ENCODE measurements at places on chromosomes 3 and 15. TPM values are rescaled to one million over a fixed set of nuclear protein-coding genes. Genes with fewer than 3 reads are reported as not detected.

The RBP2 gene
- total RNA-seq = not detected

The CSPG5 gene
- total RNA-seq = 18.1 TPM

The C3orf70 gene
- 38.5 TPM for total RNA-seq

The CMTM8 gene
- not detected for total RNA-seq

The FRMD5 gene
- total RNA-seq = 5.8 TPM

The RAB43 gene
- 8.2 TPM for total RNA-seq

- DNase-seq = no peak
Measured at GRCh38 chr3:177928172-177928873, 607.9 kb upstream of the KCNMB2 start.

DNA sequence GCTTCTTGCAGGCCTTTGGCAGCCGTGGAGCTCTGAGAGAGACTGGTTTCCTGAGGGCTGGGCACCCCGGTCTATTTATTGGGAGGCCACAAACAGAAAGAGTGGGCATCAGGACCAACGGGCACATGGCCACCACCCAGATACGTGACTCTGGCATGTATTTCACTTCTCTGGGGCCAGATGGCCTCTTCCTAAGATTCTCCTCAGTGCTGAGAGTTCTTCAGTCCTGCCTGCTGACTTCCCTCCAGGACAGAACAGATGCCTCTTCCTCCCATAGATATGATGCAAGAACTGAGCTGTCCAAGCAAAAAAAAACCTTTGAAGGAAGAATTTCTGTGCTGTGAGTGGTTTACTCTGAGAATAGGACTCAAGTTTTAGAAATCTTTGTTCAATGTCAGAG, 107.7 kb downstream of the IGF2BP2 start:
- peak; percentile 96 for DNase-seq

DNA sequence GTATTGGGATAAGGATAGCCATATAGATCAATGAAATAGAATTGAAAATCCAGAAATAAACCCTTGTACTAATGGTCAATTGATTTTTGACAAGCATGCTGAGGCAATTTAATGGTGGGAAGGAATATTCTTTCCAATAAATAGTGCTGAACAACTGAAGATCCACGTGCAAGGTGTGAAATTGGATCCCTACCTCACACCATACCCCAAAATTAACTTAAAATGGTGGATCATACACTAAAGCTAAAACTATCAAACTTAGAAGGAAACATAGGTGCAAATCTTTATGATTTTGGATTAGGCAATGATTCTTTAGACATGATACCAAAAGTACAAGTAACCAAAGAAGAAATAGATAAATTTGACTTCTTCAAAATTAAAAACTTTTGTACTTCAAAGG, 22.1 kb upstream of the SYNM start:
- DNase-seq = no peak

DNA sequence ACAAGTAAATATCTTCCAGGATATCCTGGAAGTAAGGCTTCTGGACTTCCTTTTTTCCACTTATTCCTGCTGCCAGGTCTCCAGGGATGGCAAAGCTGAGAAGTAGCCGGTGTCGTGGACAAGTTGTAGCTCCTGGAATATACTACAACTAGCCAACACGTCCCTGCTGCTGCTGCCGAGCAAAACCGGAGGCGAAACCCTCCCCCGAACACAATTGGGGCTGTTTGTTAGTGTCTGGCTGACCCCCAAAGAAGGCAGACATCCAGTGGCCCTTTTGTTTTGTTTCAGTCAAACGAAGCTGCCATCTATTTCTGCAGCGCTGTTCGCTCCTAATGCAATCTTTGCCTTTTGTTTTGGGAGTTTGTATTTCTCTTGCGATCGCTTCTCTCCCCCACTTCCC, 45.3 kb upstream of the EIF5A2 start:
- DNase-seq = no peak

DNA sequence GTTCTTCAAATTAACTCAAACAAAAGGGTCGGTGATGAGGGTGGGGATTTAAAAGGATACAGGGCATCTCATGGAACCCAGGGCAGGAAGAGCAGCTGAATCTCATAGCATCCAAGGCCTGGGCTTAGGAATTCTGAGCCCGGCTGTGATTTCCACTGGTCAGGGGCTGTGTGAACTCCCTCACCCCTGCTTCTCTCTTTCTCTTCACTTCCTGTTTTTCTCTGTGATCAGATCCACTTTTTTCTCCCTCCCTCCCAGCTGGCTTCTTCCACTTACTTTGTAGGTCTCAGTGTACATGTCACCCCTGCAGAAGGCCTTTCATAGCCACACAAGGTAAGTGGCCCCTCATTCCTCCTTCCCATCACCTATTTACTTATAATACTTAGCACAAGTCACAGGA, 68.2 kb upstream of the CORO2B start:
- DNase-seq = no peak

DNA sequence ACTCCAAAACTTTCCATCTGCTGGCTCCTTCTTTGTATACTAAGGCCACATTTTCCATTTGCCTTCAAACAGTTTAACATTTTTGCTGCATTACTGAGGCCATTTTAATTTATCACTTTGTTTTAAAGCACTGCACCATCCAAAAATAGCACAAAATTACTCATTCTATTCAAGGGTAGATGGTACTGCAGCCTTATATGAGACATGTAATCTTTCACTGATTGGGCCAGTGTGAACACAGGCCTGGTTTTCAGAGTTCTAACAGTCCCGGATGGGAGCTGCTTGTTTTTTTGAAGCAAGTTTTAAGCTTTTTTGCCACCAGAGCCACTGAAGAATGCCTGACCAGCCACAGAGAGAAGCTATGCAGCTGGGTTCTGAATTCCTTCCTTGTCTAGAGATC, 172.3 kb upstream of the TSC22D2 start:
- DNase-seq = peak; percentile 74

DNA sequence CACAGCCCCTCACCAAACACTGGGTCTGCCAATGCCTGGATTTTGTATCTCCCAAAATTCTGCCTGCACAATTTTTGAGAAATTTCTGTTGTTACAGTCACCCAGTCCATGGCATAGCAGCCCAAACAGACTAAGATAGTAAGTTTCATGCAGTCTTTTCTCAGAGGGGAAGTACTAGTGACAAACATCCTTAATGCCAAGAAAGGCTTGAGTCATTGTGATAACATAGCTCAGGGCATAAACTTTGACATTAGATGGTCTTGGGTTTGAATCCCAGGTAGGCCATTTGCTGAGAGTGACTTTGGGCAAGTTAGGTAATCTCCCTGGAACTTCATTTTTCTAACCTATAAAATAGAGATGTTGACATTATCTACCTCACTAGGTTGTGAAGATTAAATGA, 36.1 kb upstream of the PFN2 start:
- DNase-seq = no peak

- DNase-seq = no peak
Measured at GRCh38 chr3:100198579-100199269, 62.1 kb upstream of the TBC1D23 start.

DNA sequence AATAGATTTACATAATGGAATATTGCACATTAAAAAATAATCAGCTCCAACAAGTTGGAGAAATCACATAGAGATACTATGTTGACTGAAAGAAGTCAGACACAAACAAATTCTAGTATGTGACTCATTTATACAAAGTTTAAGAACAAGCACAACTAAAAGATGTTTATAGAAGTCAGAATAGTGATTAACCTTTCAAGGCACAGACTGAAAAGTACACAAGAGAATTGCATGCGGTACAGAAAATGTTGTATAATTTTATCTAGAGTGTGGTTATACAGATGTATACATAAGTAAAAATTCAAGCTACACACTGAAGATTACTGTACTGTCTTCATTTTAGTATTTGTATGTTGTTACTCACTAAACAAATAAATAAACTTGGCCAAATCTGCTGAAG, 19.3 kb upstream of the ATOSA start:
- DNase-seq = no peak

DNA sequence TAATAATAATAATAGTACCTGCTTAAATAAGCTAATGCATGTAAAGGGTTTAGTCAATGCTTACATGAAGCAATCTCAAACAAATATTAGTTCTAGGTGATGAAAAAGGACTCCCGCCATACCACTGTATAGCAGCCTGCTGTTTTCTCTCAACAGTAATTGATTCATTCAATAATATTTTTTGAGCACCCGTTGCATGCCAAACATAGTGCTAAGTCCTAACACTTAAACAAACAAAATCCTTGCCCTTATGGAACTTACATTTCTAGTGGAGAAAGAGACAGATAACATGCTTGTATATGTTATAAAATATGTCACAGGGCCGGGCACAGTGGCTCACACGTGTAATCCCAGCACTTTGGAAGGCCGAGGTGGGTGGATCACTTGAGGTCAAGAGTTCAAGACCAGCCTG, 61.2 kb upstream of the FLNB start:
- no peak for DNase-seq

DNA sequence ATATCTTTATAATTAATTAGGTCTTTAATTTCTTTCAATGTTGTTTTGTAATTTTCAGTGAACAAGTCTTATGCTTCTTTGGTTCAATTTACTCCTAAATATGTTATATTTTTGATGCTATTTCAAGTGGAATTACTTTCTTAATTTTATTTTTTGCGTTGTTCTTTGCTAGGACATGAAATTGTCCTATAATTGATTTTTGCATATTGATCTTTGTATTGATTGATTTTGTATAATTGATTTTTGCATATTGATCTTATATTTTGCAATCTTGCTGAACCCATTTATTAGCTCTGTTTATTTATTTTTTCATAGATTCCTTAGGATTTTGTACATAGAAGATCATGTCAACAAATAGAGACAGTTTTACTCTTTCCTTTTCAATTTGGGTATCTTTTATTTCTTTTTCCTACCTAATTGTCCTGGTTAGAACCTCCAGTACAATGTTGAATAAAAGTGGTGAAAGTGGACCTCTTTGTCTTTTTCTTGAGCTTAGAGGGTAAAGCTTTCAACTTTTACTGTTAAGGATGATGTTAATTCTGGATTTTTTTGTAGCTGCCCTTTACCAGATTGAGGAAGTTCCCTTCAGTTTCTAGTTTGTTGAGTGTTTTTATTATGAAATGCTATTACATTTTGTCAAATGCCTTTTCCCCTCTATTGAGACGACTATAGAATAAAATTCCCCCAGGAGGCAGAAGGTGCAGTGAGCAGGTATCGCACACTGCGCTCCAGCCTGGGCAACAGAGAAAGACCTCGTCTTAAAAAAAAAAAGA, 36.8 kb upstream of the CCDC50 start:
- DNase-seq = no peak

- no peak for DNase-seq
Measured at GRCh38 chr3:49600781-49601180, 46.5 kb downstream of the BSN start.

DNA sequence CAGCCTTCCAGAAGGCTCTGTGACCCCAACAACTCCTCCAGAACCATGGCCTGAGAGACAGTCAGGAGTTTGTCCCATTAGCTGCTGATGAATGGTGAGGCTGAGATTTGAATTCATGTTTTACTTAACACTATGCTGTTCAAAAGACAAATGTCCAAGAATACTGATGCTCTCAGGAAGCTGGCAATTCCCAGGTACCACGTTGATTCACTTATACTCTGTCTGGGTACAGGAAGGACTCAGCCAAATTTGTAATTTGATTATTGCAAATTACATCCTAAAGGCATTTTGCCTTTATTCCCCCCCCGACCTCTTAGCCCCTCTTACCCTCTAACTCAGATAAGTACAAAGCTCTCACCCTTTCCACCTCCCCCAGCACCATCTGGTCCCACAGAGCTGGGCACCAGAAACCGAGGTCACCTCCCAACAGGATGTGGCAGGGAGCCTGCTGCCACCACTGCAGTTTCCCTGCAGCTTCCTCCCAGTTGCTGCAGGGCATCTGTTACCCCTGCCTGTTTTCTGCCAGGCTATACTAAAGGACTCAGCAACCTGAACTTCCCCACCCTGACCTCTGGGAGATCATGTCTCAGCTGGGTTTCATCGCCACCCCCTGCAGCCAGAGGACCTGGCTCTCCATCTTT, 33.6 kb downstream of the EAF1 start:
- no peak for DNase-seq

DNA sequence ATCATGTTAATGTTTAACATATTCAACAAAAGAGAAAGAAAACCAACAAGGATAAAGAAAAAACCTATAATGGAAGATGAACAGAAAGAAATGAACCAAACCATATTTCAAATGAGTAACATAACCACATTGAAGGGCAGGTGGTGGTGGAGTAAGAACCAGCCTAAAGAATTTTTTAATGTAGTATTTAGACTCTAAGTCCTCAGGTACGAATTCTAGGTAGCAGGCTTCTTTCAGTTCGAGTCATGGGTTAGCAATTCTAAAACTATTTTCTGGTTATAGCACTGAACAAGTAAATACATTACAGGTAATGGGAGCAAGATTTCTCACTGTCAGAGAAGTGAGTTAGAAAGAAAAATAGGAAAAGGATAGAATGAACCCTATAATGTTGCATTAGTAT, 24.4 kb downstream of the DCBLD2 start:
- no peak for DNase-seq

All from umbilical cord (tissue), 2 donors.